ENCODE measurements at places on chromosomes 16 and 17.

GRCh38 chr16:86074651-86075487 lies 175.9 kb downstream of the IRF8 start:
- DNase-seq: no peak

DNA sequence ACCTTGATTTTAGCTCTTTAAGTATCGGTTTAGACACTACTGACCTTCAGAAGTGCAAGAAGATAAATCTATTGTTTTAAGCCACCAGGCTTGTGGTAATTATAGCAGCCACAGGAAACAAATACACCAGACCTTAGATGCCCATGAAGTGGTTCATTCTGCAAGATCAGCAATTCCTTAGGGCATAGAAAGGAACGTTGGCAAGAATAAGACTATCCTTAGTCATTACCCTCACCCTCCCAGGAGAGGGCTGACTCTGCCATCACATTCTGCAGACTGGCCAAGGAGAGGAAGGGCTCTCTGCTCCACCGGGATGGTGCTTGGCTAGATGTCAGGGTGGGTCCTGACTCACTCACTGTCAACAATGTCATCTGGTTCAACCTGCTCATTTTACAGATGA lies 14.1 kb upstream of the NDEL1 start:
- no peak for DNase-seq

- DNase-seq: peak; percentile 45
These were observed 1.8 kb downstream of the NAGS start for GRCh38 chr17:44006272-44006597.

GRCh38 chr17:58493506-58493905 lies 5.3 kb upstream of the HSF5 start:
- no peak for DNase-seq

DNA sequence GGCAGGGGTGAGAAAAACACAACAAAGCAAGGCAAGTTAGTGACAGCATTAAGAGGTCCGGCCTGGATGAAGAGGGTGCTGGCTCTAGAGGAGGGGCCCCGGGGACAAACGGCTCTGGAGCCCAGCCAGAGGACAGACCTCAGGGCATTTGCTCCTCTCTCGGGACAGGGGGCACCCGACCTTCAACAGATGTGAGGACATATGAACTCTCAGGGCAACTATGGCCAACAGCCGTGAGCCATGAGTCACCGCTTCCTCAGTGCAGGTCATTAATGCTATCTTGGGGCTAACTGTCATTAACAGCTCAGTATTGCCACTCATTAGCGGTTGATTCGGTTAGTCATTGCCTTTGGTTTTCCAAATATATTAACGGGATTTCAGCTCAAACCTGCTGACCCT lies 9.7 kb upstream of the ARL5C start:
- DNase-seq: no peak

DNA sequence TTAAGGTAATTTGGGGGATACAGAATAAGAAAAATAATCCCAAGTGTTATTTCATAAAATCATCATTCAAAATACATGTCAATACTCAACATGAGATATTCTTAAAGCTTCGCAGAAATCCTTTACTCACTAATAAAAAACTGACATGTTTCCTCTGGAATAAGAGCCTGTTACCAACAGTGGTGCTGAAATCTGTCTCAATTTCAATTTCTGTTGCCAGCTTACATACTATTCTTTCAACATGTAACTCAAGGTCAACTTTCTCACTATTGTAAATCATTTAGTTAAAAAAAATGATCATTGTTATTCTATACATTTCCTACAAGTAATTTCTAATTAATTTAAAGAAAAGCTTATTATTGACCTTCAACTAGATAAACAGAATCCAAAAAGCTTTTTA lies 67.9 kb downstream of the CEP95 start:
- no peak for DNase-seq

DNA sequence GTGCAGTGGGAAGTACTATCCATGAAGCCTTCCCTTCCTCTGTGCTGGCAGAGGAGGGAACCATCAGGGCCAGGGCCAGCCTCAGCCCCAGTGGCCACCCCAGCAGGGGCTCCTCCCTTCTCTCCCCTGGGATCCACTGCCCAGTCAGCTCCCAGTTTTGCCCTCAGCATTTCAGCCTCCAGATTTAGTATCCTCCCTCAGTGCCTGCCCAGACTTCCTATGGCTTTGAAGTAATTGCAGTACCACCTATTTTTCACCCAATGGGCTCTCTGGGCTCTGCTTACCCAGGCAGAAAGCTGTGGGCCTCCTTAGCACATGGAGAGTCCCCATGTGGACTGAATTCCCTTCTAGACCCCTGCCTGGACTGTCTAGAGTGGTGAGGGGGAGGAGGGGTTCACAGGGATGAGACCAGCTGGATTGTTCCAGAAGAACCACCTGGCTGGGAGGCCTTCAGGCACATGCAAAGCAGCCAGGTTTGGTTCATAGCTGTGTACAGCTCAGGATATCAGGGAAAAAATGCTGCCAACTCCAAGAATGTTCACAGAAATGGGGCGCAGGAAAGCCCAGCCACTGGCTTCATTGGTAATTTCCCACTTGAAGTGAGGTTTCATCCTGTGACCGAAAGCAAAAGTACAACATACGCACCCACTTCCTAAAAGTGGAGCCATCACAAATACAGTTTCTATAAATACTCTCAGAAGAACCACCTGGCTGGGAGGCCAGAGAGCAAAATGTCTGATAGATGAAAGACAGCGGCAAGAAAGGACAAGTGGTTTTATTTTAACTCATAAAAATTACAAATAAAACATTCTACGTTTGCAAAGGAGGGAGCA lies 15.2 kb upstream of the HERPUD1 start:
- no peak for DNase-seq

- peak; percentile 32 for DNase-seq
These were observed 881 bp downstream of the MLLT6 start for GRCh38 chr17:38705803-38706504.
